ENCODE measurements at places on chromosomes 12 and 14.

DNA sequence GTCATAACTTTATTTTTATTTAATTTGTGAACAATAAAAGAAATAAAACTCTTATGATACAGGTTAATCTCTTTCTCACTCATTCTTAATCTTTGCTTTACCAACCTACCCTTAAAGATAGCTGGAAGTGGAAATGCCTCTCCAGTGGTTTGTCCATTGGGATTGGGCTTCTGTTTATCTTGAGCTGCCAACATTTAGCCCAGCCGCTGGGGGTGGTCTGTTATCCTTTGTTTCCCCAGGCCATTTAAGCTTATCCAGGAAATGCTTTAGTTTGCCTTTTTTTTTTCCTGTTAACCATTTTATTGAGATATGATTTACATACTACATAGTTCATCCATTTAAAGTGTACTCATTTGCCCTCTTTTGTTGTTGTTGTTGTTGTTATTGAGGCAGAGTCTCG, 8.2 kb downstream of the TDG start:
- no peak for DNase-seq

DNA sequence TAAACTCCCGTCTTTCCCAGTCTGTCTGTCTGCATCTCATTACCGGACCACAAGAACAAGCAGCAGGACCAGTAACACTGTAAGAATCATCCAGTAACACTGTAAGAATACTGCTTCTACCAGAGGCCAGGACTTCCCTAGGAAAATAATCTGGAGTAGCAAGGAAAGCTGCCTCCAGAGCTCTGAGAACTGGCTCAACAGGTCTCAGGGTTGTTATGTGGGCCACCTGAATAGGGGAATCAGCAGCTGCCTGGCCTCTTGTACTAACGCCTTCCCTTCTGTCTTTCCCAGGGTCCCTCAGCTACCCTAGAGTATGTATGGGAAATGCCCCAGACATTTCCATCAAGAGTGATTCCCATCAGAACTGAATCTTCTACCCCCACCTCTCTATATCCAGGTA, 954 bp upstream of the SLC39A2 start:
- no peak for DNase-seq

DNA sequence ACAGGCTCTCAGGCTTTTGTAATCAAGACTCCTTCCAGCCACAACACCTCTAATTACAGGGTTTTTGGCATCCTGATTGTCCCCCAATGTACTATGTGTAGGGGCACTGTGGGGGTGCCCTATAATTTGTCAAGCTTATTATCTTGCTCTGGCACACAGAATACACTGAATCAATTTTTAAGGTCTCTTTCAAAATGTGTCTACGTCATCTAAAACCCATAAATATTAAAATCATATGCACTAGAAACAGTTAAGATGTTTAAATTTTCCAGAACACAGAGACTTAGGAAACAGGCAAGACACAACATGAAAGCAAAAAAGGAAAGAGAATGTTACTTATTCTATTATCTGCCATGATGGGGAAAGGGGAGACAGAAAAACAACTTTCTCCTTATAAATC, 665.7 kb downstream of the NRXN3 start:
- DNase-seq = no peak

DNA sequence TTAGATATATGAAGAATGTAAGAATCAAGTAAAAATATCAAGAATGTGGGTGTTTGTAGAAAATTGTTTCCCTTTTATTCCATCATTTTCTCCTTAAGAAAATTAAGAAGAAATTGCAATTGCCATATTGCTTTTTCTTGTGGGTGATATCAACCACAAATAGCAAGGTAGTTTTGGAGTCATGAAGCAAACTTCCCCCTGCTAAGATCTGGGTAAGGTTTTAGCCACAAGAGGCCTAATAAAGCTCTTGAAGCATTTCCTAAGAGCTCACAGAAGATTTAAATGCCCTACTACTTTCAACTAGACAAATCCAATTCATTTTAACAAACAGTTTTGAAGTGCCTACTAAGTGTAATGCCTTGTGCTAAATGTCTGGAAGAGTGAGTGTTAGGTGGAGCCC, 2.6 kb downstream of the GRIP1 start:
- DNase-seq = no peak

DNA sequence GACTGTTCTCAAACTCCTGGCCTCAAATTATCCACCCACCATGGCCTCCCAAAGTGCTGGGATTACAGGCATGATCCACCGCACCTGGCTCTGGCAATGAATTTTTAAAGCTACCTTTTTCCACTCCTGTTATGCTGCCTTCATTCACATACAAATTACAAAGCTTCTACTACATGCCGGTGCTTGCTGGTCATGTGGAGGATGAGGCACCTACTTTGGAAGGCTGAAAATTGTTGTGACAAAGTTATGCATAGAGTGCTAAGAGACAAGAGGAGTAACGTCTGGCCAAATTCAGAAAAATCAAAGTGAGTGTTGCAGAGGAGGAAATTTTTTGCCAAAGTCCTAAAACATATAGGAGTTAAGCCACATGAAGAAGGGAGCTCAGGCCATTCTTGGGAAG, 191.7 kb upstream of the PPFIA2 start:
- no peak for DNase-seq

DNA sequence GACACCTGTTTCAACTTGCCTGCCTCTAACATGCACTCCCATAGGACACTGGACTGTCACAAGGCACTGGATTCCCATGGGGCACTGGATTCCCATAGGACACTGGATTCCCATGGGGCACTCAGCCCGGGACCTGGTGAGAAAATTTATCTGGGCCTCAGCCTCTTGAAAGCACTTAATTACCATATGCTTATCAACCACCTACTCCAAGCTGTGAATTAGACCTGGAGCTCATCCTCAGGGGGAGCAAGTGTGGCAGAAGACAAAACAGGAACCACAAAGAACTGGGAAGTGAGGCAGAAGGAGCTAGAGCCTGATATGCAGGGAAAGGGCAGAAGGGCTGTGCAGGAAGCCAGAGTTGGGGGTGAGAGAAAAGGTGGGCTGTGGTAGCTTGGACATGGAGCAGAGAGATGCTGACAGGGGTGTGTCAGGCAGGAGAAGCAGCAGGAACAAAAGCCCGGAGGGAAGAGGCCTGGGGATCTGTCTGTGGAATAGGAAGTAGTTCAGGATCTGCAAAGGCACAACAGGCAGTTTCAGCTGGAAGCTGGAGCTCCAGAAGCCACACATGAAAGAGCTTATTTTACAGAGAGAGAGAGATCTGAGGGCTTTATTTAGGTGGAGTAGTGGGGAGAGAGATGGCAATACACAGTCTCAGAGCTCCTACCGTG, 3.1 kb downstream of the KRT82 start:
- no peak for DNase-seq

GRCh38 chr12:75236206-75236605, 26.6 kb upstream of the KCNC2 start:
- DNase-seq = no peak

- DNase-seq = no peak
Measured at GRCh38 chr12:4775936-4776335, 55.7 kb downstream of the GALNT8 start.

- DNase-seq = no peak
Measured at GRCh38 chr12:57621497-57622292, 10.5 kb downstream of the ARHGEF25 start.

DNA sequence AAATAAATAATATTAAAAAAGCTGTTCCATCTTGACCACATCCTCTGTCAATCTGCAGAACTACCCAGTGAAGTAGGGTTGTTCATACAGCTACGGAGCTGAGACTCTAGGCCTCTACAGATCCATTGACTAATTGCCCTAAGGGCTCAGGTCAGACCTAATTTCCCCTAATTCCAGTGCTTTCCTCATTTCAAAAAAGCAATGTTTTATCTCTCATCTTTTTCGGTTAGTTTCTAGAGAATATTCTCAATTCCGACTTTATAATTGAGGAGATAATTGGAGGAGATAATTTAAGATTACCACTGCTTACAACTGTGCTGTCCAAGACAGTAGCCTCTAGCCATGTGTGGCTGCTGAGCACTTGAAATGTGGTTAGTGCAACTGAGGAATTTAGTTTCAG, 167.1 kb downstream of the KIF21A start:
- DNase-seq = no peak

DNA sequence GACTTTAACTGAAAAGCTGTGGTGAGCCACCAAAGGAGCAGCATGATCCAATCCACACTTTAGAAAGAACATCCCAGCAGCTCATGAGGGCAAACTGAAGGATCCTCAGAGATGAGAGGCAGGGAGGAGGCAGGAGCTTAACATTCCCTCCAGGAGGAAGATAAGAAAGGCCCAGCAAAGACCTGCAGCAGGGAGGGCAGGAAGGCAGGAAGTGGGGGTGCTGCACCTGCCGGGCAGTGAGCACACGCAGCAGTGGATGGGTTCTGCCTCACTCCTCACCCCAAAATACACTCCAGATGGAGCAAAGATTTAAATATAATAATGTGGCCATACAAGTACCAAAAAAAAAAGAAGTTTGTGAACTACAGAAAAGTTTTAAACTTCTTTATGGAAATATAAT, 48.4 kb downstream of the GCH1 start:
- no peak for DNase-seq

GRCh38 chr12:111298582-111299436, 70.1 kb downstream of the PHETA1 start:
- DNase-seq = peak; percentile 22

- DNase-seq = no peak
Measured at GRCh38 chr14:78586681-78587080, 416.5 kb downstream of the NRXN3 start.

GRCh38 chr14:97366400-97366799, 569.2 kb downstream of the VRK1 start:
- no peak for DNase-seq

DNA sequence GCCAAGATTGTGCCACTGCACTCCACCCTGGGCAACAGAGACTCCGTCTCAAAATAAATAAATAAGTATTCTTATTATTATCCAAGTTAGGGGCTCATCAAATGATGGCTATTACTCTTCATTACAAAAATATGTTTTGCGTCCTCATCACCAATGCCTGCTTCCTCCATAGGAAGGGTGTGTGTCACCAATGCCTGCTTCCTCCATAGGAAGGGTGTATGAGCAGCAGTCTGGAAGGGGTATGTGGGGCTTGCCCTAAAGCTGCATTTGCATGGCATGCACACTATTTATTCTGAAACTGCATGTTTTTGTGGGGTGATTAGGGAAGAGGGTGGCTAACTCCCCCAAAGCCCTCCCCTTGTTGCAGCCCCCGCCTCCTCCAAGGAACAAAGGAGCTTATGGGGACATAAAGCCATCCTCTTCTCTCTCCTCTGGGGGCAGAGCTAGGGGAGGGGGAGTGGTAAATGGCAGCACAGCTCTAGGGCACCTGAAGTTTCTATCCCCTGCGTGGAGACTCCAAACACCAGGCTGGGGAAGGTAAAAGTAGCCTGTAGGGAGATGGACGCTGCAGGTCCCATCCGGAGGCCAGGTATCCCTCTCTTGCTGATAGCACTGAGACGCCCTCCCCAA, 1.3 kb downstream of the CAMKK2 start:
- DNase-seq = no peak

DNA sequence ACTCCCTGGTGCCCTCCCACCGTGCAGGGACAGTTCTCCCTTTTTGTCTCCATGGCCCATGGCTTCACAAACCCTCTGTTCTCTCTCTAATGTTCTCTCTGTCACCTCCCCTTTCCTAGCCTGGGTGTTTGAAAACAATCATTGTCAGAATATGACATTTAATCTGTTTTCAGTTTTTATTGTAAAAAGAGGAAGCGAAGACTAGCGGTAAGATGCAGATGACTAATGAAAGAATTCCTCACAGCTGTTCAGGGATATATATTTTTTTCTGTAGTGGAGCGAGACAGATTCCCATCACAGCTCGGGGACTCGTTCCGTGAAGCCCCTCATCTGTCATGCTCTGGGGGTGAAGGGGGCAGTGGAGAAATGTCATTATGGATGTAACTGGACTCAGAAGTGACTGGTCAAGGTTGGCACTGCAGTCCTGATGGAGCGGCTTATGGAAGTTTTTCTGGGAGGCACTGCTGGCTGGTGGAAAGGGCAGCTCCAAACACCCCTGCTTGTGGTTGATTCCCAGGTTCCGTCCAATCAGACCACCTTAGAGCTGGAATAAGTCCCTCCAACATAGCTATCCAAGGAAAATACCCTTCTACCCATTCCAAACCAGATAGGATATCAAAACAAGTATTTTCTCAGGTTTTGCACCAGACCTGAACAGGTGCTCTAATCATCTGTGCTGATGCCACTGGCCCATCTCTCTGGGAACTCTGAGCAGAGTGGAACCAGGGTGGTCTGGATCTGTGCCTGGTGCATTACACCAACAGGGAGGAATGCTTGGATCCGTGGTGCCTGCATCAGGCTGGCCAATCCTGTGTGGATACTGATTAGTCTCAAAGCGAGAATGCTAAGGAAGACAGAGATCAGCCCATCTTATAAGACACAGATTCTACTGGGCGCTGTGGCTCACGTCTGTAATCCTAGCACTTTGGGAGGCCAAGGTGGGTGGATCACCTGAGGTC, 84.7 kb downstream of the GPATCH2L start:
- DNase-seq = no peak

GRCh38 chr12:29253906-29254625, 105.0 kb downstream of the FAR2 start:
- no peak for DNase-seq

GRCh38 chr12:125259178-125259867, 194.1 kb downstream of the AACS start:
- DNase-seq = no peak

- no peak for DNase-seq
Measured at GRCh38 chr12:53890081-53890480, 48.5 kb upstream of the HOXC13 start.

DNA sequence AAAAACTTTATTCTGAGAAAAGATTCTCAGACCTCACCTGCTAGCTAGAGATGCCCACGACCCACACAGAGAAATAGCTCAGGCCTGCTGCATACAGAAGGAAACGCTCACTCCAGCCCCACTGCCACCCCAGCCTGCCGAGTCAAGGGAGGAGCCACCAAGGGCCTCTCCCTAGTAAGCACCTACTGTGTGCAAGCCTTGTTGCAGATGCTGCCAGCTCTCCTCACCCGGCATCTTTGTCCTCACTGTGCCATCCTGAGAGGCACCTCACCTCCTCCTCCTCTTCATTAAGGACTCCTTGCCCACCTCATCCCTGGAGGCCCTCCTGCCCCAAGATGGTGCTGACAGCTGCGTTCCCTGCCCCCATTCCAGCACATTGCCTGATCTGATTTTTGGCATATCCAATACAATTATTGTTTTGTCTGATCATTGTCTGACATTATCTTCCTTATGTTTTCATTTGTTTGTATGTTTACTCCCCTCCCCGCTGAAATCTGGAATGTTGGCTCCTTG, 196.9 kb downstream of the SLC15A4 start:
- DNase-seq = no peak

GRCh38 chr14:24566318-24566717, 9.7 kb downstream of the CTSG start:
- DNase-seq = no peak

DNA sequence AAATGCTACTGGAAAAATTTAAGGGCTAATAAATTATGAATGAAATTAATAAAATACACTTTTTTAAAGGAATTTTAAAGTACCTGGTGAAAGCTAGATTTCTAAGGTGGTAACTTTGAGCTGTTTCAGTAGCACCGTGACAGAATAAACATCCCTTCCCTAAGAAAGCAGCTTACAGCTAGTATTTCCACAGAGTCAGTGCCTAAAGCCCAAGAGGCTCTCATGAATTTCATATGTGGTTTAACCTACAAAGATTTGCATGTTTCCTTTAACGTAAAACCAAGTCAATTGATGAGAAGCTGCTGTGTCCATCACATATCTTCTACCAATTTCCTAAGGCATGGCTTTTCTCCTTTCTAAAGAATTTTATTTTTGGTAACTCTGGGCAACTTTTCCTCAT, 56.8 kb downstream of the IFNG start:
- DNase-seq = no peak

- DNase-seq = peak; percentile 32
Measured at GRCh38 chr12:65823513-65824375, 539 bp upstream of the HMGA2 start.

Measured in KG1 (cell line).